ENCODE measurements at places on chromosomes 16 and 17.

DNA sequence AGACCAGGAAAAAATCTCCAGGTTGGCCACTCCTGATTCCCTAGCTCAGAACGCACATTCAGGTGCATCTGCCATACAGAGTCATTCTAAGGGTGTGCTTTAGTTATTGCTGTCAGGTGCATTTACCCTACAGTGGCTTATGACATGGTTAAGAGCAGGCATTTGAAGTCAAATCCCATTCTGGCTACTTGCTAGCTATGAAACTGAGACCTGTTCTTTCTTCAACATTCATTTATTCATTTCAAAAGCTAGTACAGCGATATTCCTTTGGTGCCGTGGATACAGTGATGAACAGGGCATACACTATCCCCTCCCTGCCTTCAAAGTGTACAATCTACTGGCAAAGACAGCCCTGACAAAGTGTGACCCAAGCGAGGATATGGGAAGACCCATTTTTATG lies 508.3 kb downstream of the NPIPA7 start:
- no peak for DNase-seq
- H3K27ac ChIP-seq, result no peak overlapping the region
- H3K27me3 ChIP-seq, result peaks cover 1% of the 10 kb centered on the region
- H3K36me3 ChIP-seq, result no peaks in the 10 kb centered on the region
- H3K4me1 ChIP-seq, result no peaks in the 10 kb centered on the region

DNA sequence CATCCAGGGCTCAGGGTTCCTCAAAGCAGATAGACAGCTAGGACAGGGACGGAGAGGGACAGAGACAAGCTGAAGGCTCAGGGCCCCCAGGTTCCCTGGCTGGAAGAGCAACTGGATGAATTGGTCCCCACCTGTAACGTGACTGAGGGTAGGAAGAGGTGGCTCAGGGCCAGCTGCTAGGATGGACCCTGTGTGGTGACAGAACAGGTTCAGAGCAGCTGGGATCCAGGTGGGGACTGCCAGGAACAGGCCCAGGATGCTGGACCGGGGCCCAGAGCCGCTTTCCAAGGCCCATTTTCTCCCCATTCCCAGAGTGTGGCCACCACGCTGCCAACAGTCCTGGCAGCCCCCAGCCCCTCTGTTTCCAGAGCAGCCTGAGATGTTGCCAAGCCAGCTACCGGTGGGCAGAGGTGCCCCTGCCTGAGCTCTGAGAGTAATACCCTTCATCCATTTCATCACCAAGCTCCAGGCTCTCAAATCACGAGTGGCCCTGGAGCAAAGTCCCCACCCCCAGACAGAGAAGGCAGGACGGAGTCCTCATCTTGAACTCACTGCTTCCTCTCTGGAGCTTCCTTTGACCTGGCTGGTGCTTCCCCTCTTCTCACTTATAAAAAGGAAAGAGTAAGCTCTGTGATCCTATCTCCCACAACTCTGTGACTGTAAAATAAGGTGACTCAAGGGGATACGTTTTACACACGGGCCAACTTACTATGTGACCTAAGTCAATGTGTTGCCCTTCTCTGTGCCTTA lies 79.6 kb downstream of the TMEM132E start:
- no peak for DNase-seq
- no peaks in the 10 kb centered on the region for H3K4me1 ChIP-seq
- peaks cover 5% of the 10 kb centered on the region for H3K27me3 ChIP-seq
- H3K36me3 ChIP-seq, result no peaks in the 10 kb centered on the region

DNA sequence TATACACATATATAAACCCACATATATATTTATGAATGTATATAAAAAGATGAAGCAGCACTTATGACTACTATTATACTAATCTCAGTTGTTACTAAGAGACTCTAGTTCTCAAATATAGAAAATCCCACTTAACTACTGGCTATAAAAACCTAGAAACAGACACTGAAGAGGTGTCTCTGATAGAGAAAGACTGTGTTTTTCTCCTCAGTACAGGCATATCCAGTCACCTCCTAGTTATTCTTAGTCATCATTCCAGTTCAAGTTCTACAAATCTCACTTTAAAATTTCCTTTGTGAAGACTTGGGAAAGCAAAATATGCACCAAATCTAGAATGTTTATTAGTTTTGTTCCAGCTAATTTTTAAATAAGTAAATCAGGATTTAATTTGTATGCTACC lies 93.9 kb downstream of the STH start:
- no peak overlapping the region for H3K27ac ChIP-seq
- no peak overlapping the region for H3K4me3 ChIP-seq
- peaks cover 35% of the 10 kb centered on the region for H3K4me1 ChIP-seq
- no peaks in the 10 kb centered on the region for H3K27me3 ChIP-seq
- DNase-seq, result no peak

GRCh38 chr17:78412403-78412802 lies 34.0 kb downstream of the PGS1 start:
- H3K4me3 ChIP-seq, result peak overlapping the region; percentile 22
- no peaks in the 10 kb centered on the region for H3K27me3 ChIP-seq
- DNase-seq, result peak; percentile 24
- peaks cover 62% of the 10 kb centered on the region for H3K4me1 ChIP-seq

DNA sequence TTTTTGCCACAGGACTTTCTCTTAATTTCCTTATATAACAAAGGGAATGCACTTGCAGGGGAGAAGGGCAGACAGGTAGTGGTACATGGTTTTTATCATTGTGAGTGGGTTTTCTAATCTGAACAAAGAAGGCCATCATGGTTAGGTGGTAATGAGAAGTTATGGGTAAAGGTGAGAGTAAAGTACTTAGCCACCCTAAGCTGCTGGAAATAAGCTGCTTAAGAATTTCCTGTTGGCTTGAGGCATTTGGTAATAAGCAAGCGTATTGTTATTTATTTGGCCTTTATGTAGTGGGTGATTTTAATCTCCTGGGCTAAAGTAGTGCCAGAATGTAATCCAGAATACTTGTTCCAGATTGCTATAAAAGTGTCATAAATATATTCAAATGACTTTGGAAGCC lies 27.1 kb downstream of the TAC4 start:
- no peak overlapping the region for H3K4me3 ChIP-seq
- peaks cover 75% of the 10 kb centered on the region for H3K36me3 ChIP-seq
- H3K27me3 ChIP-seq, result no peaks in the 10 kb centered on the region
- H3K4me1 ChIP-seq, result peaks cover 26% of the 10 kb centered on the region

DNA sequence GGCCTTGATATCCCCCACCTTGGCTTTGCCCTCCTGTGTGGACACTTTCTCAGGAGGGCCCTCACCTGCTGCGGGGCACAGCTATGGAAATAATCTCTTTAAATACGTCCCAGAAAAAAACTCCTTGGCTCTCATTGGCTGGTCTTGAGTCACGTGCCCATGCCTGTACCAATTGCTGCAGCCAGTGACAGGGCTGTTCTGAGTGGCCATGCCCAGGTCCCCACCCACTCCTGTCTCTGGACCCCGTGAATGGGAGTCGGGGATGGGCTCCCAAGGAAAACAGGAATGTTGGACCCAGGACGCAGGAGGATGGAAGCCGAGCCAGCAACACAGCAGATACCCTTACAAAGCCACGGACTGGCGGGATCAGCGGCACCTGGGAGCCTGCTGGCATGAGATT lies 53.1 kb upstream of the CDR2 start:
- no peaks in the 10 kb centered on the region for H3K27me3 ChIP-seq
- no peak overlapping the region for H3K27ac ChIP-seq
- no peak for DNase-seq
- no peaks in the 10 kb centered on the region for H3K4me1 ChIP-seq
- peaks cover 43% of the 10 kb centered on the region for H3K36me3 ChIP-seq

DNA sequence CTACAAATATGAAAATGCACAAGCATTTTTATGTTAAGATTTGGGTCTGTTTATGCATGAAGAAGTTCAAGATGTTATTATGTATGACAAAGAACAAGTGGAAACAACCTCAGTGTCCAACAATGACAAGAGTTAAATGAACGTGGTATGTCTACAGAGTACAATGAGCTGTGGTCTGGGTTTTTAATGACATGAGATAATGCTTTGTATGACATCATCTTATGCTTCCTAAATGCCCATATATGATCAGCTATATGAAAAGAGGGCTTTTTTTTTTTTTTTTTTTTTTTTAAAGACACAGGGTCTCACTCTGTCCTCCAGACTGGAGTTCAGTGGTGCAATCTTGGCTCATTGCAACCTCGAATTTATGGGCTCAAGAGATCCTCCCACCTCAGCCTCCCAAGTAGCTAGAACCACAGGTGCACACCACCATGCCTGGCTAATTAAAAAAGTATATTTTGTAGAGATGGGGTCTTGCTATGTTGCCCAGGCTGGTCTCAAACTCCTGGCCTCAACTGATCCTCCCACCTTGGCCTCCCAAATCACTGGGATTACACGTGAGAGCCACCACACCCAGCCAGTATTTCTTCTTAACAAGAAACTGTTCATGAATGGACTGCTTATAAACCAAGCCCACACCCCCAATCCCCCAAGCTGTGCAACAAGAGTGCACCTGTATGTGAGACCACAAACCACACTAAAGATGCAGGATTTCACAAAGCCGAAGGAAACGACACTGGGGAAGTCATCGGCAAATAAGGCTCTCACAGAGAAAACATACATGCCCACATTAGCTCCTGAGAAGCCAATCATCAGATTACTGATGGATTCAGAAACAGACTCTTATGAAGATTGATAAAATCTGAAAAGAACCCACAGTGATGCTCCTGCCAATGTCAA lies 114.5 kb downstream of the CPPED1 start:
- no peaks in the 10 kb centered on the region for H3K27me3 ChIP-seq
- H3K4me3 ChIP-seq, result no peak overlapping the region
- peaks cover 12% of the 10 kb centered on the region for H3K36me3 ChIP-seq
- no peak overlapping the region for H3K27ac ChIP-seq
- H3K4me1 ChIP-seq, result peaks cover 19% of the 10 kb centered on the region

- no peak overlapping the region for H3K4me3 ChIP-seq
- no peak for DNase-seq
- peaks cover 3% of the 10 kb centered on the region for H3K4me1 ChIP-seq
- no peaks in the 10 kb centered on the region for H3K36me3 ChIP-seq
- no peak overlapping the region for H3K27ac ChIP-seq
- H3K27me3 ChIP-seq, result no peaks in the 10 kb centered on the region
Observed at GRCh38 chr16:78230832-78231231, 131.4 kb downstream of the WWOX start.

- no peak for DNase-seq
- no peak overlapping the region for H3K27ac ChIP-seq
- peaks cover 17% of the 10 kb centered on the region for H3K27me3 ChIP-seq
- no peaks in the 10 kb centered on the region for H3K36me3 ChIP-seq
Observed at GRCh38 chr17:79633993-79634813, 23.4 kb upstream of the RBFOX3 start.

DNA sequence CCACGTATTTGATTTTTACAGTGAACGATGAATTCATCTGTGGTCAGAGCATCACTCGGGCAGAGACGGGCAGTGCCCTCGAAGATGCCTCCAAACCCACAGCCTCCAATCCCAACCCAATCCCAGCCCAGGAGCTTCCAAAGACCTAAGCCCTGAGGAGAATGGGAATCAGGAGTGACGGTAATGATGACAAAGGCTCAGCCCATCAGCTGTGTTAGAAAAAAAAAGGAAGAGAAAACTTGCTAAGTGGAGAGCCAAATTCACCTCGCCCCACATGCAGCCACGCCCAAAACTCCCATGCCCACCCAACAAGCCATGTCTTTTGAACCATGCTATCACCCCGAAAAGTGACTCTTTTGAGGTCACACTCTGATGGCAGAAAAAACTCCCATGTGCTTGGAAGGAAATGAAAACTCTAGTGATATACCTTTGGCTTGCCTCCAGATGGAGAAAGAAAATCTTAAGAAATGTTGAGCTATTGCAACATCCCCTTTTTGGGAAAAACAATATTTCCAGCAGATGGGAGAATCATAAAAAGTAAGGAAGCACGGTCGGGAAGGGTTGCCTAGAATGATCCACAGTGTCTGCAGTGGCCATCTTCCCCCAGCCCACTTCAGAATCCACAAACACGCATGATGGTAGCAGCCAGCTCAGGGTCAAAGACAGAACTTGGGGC lies 37.7 kb downstream of the XYLT1 start:
- no peaks in the 10 kb centered on the region for H3K27me3 ChIP-seq
- no peak overlapping the region for H3K27ac ChIP-seq

DNA sequence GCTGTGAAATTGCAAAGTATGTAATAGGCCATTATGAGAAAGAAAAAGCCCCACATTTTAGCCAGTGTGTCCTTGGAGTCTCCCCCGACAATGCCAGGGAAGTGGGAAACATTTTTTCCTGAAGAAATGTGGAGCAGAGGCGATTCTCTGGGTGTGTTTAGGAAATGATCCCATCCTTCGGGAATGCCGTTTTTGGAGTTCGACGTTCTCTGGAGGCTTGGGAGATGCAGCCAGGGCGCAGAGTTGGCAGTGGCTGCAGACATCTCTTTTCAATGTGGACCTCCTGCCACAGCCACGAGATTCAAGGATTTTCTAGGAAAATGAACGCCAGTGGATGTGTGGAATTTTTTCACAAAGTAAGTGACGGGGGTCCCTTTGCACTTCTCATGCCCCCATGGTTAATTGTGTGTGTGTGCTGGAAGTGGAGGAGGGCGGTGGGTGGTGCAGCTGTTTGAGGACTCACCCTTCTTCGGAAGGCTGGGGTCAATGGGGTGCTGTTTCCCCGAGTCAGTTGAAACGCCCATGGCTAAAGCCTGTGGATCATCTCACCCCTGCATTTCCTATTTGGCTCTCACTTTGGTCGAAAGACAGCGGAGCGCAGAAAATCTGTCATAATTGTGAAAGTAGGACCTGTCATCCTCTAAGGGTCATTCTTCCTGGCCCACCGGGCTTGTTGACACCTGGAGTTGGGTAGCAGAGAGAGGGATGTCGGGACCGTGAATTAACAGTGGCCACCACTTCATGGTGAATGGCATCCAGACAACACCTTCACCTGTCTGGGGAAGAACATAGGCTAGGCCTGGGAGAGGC lies 73.2 kb downstream of the CMIP start:
- no peaks in the 10 kb centered on the region for H3K27me3 ChIP-seq
- peaks cover 13% of the 10 kb centered on the region for H3K36me3 ChIP-seq
- no peak for DNase-seq
- H3K4me3 ChIP-seq, result no peak overlapping the region

- DNase-seq, result no peak
- no peaks in the 10 kb centered on the region for H3K4me1 ChIP-seq
- no peak overlapping the region for H3K4me3 ChIP-seq
- H3K27ac ChIP-seq, result no peak overlapping the region
Observed at GRCh38 chr17:17525311-17525710, 29.1 kb upstream of the RASD1 start.

DNA sequence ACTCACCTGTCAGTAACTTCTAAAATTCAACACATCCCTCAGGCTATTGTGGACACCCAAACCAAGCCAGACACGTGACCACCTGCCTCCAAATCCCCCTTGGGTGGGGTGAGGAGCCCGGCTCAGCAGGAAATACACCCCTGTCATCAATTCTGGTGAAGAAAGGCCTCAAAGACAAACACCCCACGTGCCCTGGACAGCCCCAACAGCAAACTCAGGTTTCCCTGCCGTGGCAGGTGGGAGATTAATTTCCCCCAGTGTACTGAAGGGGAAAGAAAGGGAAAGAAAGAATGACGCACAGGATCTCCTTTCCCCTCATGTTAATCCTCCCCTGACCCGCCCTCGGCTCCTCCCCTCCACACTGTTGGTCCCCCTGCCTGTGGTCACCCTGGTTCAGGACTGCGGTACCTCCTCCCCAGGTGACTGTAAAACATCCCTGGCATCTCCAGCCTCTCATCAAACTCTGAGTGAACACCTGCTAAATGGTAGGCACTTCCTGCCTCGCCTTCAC lies 98.3 kb downstream of the ZNF423 start:
- H3K4me3 ChIP-seq, result no peak overlapping the region
- H3K27me3 ChIP-seq, result peaks cover 23% of the 10 kb centered on the region
- H3K27ac ChIP-seq, result no peak overlapping the region
- H3K36me3 ChIP-seq, result no peaks in the 10 kb centered on the region

All from activated T-helper 2 cell treated with anti-CD3 and anti-CD28 coated beads, Interferon-gamma antibody, Interleukin-2, Interleukin-4, amounts not matched to agents 10 μg/mL and 5 μg/mL and 100 μg/mL, durations not matched to agents 14 hours and 24 hours and 36 hours (primary cell).